Activated T-helper 17 cell treated with anti-CD3 and anti-CD28 coated beads, Interleukin-2, amount 50 U/mL, for 72 hours (primary cell): ENCODE measurements at places on chromosomes 4 and X. TPM values are rescaled to one million over a fixed set of nuclear protein-coding genes. Genes with fewer than 3 reads are reported as not detected.

The NPY2R gene
- total RNA-seq, result not detected

The CFAP299 gene
- total RNA-seq, result not detected

The CDKL2 gene
- 2.4 TPM for total RNA-seq

The CCDC110 gene
- total RNA-seq, result 1.2 TPM

The SOX3 gene
- not detected for total RNA-seq

The KLHL34 gene
- total RNA-seq, result 0.56 TPM

DNA sequence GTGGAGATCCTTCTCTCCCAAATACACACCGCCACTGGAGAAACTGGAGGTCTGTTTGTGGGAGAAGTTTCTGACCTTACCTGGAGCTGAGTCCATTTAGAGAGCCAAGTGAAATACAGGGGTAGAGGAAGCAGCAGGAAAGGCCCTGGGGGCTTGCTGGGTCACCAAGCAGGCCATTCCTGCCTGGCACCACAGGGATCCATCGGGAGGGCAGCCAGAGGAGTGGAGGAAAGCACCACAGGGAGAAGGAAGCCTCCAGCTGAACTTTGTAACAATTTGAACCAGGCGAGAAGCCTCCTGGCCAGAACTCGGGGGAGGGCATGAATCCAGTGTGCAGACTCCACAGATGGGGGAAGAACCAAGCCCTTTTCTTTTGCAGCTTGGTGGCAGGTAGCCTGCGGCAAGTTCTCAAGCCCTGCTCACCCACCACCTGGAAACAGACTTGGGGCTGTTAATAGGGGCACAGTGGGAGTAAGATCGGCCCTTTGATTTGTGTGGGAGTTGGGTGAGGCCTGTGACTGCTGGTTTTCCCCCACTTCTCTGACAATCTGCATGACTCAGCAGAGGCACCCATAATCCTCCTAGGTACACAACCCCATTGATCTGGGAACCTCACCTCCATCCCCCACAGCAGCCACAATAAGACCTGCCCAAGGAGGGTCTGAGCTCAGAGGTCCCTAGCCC is 94.6 kb downstream of the IRS4 start:
- ATAC-seq, result no peak

DNA sequence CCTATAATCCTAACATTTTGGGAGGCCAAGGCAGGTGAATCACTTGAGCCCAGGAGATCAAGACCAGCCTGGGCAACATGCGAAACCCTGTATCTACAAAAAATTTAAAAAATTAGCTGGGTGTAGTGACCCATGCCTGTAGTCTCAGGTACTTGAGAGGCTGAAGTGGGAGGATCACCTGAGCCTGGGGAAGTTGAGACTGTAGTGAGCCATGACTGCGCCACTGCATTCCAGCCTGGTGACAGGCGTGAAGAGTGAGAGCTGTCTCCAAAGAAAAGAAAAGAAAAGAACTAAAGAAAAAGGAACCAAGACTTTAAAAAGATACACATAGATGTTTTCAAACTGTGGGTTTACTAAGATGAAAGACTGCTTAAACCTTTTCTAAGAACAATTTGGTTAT is 129.0 kb downstream of the SPCS3 start:
- ATAC-seq, result no peak

GRCh38 chr4:153326513-153326912 is 18.0 kb upstream of the MND1 start:
- no peak for ATAC-seq

GRCh38 chr4:73152893-73153292 is 83.4 kb upstream of the COX18 start:
- ATAC-seq, result no peak

DNA sequence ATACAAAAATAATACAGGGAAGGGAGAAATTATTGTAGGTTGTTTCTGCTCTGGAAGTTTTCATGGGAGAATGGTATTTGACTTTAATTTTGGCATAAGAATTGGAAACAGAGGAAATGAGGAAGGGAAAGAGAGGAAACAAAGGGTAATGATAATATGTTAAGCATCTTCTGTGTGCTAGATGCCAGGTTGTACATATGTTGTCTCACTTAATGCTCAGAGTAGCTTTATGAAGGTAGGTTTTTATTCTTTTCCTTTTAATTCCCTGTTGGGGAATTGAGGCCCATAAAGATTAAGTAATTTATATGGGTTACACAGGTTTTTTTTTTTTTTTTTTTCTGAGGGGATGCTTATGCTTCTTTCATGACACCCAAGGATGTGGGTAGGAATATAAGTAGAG is 19.2 kb downstream of the BLTP1 start:
- ATAC-seq, result no peak

GRCh38 chr4:183030309-183030708 is 68.7 kb upstream of the WWC2 start:
- no peak for ATAC-seq
